ENCODE measurements at places on chromosomes 4 and X. TPM values are rescaled to one million over a fixed set of nuclear protein-coding genes. Genes with fewer than 3 reads are reported as not detected.

- no peak for DNase-seq
These were observed 125.3 kb downstream of the COL4A6 start for GRCh38 chrX:108312957-108313356.

DNA sequence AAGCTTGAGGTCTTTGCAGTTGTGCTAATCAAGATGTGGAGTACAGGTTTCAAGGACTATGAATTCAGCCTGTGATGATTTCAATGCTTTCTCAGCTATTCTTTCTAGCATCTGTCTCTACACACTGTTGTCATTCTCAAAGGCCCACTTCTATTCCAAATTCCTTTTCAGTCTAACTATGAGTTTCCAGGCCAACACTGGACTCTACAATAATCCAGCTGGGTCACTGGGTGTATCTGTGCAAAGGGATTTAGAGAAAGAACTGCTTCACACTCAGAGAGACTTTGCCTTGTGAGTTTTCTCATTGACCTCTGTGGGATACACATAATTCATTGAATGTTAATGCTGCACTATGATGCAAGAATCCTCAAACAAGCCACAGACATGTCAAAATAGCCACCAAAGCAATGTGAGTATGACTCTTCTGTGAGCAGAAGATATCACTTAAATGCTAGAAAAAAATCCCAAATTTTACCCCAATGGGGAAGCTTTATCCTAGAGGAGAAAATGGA lies 171.8 kb upstream of the CLNK start:
- DNase-seq: no peak

GRCh38 chrX:76148753-76149152 lies 24.1 kb upstream of the PBDC1 start:
- peak; percentile 7 for DNase-seq

GRCh38 chr4:75069493-75070074 lies 136.7 kb downstream of the PARM1 start:
- DNase-seq: no peak

DNA sequence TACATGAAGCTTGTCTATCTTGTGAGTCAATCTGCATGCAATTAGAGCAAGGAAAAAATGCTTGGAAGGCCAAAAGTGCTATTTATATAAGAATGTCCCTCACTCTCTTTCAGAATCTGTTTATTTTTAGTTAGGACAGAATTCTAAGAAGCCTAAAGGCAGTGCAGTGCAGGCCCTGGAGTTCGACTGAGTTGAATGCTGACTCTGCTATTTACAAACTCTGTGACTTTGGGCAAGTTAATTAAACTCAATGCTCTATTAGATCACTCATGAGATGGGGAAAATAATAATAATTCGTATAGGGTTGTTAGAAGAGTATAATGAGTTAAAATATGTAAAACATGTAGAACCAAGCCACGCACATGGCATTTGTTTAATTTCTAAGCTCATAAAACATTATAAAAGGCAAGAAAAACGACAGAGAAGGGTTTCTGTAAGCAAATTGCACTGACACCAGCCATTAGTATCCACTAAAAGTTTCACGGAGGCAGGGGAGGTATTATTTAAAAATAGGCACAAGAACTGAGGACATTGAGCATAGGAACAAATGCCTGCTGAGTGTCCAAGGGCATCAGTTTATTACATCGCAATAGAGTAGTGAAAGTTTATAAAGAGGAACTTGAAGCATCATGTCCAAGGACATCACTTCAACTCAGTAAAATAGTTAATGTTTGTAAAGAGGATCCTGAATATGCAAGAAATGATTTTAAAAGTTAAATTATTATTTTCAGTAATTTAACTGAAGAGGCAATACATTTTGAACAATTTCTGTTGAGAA lies 115.0 kb upstream of the INPP4B start:
- no peak for DNase-seq

- DNase-seq: no peak
These were observed 17.3 kb downstream of the TBC1D14 start for GRCh38 chr4:6926681-6927478.

GRCh38 chrX:149151805-149152757 lies 353.0 kb downstream of the IDS start:
- no peak for DNase-seq

DNA sequence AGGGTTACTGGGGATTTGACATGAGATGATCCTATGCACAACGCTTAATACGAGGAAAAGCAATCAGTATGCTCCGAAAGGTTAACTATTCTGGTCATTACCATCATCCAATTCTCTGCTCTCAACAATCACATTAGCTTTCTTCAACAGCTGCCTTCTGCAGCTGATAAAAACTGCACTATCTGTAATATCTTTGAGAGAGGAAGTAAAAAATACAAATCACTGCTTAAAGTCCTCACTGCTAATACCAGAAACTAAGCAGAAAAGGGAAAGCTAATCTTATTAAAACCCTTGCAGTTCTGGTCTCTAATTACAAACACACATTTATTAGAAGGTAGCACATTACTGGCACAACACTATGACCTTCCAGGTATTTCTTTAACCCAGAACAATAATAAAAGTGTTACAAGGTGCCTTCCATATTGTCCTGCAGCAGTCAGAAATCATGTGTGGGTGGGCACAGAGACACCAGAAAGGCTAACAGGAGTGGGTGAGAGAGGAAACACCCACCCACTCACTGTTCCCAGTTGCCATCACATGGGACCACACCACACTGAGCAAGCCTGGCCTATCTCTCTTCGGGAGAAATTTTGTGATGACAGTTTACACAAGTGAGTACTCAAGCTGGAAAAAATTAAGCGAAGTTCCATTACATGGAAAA lies 71.0 kb downstream of the RELL1 start:
- peak; percentile 65 for DNase-seq

DNA sequence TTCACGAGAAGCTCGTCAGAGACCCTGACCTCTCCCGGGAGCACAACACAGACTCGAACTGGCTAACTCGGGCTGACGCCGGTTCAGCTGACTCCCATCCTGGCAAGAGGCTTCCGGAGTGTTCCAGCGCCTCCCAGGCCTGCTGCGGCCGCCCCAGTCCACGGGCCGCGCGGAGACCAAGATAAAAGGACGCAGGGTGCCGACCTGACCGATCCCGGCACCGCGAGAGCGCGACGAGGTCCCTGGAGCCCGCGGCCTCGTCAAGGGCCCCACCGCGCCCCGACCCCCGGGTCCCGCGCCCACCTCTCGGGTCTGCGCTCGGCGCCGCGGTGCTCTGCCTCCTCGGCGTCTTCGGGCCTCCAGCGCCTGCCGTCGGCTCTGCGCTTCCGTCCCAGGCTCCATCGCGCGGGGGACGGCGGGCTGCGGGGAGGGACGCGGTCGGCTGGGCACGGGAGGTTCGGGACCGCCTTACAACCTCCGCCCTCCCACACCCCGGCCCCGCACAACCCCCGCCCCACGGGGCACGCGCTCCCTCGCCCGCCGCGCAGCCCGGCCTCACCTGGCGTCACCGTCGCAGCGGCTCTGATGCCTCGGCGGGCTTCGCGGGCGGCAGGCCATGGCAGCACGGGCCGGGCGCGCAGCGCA lies 426 bp downstream of the SLBP start:
- no peak for DNase-seq

DNA sequence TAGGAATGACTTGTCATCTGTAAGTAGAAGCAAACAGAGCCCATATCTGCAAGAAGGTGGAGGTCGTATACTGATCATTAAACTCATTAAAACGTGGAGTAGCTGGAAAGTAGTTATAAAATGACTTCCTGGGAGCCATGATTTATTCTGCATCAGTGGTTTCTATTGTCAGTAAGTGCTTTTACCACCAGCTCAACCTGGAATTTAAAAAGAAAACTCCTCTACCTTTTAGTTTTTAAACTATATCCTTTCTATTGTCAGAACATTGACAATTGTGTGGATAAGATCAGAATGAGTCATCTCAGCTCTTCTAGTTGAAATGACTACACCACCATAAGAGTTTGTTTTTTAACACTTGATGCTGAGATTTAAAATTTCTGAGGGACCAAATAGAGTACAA lies 651.2 kb upstream of the GALNT7 start:
- no peak for DNase-seq

DNA sequence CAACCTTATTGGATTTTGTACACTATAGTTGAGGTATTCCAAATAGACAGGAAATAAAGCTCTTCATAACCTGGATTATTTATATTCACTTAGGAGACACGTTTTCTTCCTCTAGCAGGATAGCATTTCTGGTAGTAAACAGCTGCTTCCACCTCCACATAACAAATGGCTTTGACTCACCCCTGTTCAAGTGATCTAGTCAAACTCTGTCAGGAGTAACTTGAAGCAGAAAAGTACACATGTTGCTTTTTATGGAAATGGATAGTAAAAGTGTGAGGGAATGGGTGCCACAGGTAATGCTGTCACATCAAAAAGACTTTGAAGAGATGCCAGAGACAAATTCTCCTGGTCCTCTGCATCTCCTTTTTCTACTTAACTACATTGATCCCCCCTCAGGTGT lies 258.7 kb upstream of the SLC7A11 start:
- no peak for DNase-seq

- DNase-seq: peak; percentile 44
These were observed 41.6 kb downstream of the ARHGAP10 start for GRCh38 chr4:147773261-147774184.

DNA sequence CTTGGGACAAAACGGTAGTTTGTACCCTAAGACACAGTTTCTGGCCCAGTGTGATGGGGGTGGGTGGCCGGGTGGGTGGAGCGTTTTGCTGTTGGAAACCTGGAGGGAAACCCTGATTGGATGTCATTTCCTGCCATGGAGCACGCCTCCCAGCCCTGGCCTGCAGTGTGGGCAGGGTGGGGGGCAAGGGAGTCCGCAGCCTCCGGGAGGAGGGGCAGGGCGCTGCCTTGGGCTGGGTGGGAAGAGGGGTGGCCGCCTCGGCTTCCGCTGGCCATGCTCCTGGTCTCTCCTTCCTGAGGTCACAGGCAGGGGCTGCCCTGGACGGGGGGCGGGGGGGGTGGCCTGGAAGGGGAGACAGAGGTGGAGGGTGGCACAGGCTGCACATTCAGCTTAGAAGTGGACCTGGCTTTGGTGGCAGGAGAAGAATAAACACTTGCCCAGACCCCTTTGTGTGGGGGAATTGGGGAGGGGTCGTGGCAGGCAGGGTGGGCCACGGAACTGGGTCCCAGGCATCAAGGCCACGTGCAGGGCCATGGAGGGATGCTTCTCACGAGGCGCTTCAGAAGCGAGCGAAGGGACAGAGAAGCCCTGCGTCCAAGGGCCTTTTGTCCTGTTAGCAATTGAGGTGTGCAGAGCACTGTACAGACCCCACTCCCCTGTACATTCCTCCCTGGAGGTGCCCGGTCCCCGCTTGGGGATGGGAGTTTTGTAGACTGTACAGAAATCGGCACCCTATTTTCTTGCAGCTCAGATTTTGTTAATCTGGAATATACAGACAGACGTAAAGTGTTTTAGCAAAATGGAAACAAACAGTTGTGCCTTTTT lies 6.2 kb downstream of the NAT8L start:
- no peak for DNase-seq

GRCh38 chr4:82802911-82803310 lies 4.3 kb upstream of the SCD5 start:
- DNase-seq: no peak

DNA sequence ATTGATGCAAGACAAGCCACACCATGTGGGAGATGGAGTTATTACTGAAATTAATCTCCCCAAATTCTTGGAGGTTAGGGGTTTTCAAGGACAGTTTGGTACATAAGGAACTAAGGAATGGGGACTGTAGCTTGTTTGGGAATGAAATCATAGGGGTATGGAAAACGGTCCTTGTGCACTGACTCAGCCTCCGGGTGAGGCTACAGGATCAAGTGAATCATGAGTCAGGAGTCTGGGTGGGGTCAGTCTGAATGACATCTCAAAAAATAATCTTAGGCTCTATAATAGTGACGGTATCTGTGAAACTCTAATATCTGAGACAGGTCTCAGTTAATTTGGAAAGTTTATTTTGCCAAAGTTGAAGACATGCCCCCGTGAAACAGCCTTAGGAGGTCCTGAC lies 128.5 kb upstream of the CYSLTR1 start:
- DNase-seq: no peak

- DNase-seq: no peak
These were observed 37.6 kb downstream of the EFHC2 start for GRCh38 chrX:44305921-44306320.

- DNase-seq: no peak
These were observed 30.9 kb upstream of the TENM3 start for GRCh38 chr4:182212211-182212761.

GRCh38 chr4:10093801-10094552 lies 22.6 kb downstream of the WDR1 start:
- DNase-seq: peak; percentile 9

DNA sequence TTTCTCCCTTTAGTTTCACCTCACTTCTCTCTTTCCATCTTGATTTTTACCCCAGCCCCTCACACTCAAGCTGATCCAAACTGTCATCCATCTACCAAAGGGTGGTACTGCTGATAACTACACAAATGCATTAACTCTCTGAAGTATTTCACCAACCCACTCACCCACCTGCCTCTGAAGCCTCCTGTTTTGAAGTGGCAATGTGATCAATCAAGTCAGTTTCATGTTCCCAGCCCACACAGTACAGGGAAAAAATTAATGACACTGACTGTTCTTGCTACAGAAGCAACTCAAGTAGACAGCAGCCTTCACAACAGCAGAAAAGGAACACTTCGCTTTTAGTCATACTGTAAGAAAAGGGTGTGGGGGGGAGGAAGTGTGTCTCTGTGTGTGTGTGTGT lies 183.0 kb upstream of the NOCT start:
- no peak for DNase-seq

DNA sequence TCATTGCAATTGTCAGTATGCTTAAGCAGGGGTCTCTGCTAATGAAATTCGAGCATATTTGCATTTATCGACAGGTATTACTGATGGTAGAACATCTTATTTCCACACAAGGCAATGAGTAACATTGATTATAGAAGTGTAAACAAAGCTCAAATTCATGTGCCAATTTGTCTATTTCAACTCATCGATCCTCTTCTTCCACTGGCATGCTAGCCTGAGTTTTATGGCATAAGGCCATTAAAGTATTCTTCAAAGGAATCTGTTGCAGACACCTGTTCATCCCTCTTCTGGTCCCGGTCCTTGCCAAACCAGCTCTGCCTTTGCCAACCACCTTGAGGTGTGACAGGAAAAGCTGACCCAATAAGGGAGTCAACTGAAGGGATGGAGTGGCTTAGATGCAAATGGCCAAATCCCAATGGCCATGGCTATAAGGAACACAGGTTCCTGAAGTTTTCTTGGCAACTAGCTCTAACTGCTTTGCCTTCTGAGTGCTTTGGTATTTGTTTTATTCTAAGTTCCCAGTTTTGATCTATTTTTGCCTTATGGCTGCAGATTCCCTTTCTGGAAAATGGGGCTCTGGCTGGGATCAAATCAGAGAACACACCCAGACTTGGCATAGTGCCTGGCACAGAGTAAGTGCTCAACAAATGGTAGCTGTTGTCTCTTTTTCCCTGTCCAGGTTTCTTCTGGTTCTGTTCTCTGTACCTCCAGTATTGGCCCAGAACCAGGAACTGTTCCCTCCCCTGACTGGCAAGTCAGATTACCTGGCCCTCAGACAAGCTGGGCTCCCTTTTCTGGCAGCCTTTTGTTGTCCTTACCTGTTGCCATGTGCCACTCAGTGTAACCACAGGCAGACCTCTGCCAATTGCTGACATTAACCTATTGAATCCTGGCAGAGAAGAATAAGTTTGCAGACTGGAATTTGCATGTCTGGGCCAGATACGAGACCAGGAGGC lies 63.1 kb downstream of the RTL9 start:
- no peak for DNase-seq

GRCh38 chrX:72025236-72025770 lies 106.4 kb downstream of the RTL5 start:
- no peak for DNase-seq

Gene LONRF3
- total RNA-seq: 2.7 TPM

Gene CT55
- total RNA-seq: not detected

Gene CT83
- total RNA-seq: not detected

Gene RNF212
- 3.4 TPM for total RNA-seq

Gene SORBS2
- 15.0 TPM for total RNA-seq

Gene AKAP14
- total RNA-seq: not detected

Gene RPS6KA6
- total RNA-seq: 6.5 TPM
